ENCODE measurements at places on chromosomes 1 and 21.

GRCh38 chr1:67138813-67139499, 4.2 kb upstream of the C1orf141 start:
- no peak for DNase-seq

DNA sequence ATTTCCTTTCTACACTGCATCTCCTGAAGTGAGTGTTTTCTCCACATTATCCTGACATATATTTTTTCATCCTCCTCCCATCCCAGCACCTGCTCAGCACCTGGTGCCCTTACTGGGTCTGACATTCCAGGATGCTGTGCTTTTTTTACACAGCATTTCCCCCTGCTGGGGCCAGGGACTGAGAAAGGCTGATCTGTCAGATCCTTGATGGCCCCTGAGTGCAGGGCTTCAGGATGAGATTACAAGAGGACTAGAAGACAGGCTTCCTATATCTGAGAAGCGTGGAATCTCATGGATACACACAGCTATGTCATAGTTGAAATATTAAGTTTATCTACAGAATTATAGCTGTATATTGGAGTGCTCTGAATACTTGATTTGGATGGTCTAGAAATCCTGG, 24.4 kb downstream of the RCAN1 start:
- no peak for DNase-seq

DNA sequence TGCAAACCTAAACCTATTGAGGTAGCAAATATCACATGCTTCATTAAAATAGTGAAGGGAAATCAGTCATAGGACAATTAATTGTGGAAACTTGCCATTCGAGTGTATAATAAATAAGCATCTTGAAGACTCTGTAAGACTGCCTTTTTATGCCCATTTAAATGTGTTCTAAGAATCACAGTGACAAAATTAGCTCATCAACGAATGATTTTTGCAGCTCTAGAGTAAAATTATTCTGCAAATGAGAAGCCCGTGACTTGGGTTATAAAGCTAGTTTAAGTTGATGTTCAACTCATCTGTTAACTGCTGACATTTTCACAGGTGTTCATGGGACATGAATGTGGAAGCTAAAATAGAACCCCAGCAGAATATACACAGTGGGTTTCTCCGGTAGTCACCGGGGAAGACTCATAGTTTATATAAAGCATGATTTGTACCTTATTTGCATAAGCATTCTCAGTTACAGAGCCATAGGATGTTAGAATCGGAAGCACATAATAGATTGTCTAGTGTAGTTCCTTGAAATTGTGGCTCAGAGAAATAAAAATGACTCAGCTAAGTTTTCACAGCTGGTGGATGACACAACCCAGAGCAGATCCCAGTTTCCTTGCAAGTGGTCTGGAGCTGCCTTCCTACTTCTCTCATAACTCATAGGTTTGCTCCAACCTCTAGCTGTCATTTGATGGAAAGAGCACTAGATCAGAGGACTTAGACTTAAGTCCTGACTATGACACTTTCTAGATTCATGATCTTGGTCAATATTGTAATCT, 107.3 kb downstream of the UCHL5 start:
- no peak for DNase-seq

DNA sequence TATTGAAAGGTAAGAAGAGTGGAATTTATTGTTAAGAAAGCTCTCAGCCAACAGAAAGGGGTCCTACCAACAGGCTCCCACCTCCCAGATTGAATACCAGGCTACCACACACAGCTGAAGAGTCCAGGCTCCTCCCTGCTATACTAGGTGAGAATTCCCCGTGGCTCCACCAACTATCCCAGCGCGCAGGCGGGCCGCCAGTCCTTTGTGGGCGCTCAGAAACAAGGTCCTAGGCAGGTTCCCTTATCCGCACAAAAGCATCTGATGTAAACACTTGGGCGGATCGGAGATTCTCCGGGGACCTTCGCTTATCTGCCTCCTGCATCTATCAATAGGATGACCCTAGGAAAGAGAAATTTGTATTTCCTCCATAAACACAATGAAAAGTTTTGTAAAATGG, 423.9 kb upstream of the ADGRL4 start:
- DNase-seq, result no peak

- peak; percentile 33 for DNase-seq
Observed at GRCh38 chr1:208997726-208998312, 585.7 kb upstream of the CAMK1G start.

GRCh38 chr1:115476616-115477015, 138.6 kb upstream of the NGF start:
- DNase-seq, result no peak

DNA sequence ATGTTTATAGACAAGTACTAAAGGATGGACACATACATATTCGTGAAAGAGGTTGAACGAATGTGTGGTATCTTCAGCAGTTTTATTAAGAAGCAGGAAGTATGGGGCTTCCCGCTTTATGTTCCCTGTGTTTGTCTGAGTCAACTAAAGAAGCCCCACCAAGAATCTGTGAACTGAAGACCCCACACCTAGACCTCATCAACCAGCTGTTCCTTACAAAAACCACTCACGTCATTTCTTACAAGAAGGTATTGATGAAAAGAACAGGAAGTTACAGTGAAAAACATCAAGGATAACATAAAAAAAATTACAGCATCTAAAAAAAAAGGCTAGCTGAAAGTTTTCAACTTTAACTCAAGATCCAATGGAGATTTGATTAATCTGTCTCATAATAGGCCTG, 12.3 kb downstream of the REG4 start:
- no peak for DNase-seq

DNA sequence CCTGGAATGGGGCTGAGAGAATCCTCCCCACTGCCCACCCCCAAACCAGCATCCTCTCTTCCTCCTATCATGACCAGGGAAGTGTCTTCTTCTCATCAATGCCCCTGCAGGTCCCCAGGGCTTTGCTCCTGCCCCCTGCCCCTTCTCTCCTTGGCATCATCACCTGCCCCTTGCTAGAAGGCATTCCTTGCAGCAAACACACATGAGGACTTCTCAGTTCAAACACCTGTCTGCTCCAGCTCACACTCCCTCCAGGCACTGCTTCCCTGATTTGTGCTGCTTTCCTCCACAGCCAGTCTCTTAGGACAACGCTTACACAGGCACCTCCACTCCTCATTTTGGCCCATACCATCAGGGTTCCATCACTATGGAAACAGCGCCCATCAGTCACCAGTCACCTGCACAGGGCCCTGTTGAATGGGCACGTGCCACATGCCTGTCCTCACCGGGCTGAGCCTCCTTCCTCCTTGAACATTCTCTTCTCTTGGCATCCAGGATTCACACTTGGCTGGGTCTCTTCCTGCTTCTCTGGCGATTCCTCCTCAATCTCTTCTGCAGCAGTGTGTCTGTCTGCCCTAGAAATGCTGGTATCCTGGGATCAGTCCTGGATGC, 81.9 kb upstream of the EDN2 start:
- no peak for DNase-seq

GRCh38 chr1:167185062-167185461, 35.6 kb upstream of the POU2F1 start:
- DNase-seq, result no peak

DNA sequence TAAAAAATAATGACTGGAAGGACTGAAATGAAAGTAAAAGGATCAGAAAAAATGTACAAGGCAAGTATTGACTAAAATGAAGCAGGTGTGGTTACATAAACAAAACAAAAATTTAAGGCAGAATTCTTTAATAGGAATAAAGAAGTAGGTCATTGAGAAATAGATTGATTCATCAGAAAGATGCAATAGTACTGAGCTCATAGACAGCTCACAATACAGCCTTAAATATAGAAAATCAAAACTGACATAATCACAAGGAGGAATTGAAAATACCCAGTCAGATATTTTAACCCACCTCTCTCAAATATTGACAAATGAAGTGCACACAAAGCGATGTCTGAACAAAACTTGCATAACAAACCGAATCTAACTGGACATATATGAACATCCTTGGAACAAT, 366.8 kb upstream of the DPYD start:
- DNase-seq, result no peak

- DNase-seq, result no peak
Observed at GRCh38 chr1:51576923-51577322, 40.0 kb upstream of the OSBPL9 start.

GRCh38 chr1:1156140-1157032, 17.3 kb upstream of the TTLL10 start:
- DNase-seq, result no peak

DNA sequence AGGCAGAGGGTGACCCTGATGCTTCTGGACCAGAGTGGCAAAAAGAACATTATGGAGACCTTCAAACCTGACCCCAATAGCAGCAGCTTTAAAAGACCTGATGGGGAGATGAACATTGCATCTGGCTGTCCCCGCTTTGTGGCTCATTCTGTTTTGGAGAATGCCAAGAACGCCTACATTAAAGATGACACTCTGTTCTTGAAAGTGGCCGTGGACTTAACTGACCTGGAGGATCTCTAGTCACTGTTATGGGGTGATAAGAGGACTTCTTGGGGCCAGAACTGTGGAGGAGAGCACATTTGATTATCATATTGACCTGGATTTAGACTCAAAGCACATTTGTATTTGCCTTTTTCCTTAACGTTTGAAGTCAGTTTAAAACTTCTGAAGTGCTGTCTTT, 45.8 kb downstream of the TRAF5 start:
- DNase-seq, result no peak

GRCh38 chr1:83527987-83528386, 470.9 kb downstream of the TTLL7 start:
- no peak for DNase-seq

DNA sequence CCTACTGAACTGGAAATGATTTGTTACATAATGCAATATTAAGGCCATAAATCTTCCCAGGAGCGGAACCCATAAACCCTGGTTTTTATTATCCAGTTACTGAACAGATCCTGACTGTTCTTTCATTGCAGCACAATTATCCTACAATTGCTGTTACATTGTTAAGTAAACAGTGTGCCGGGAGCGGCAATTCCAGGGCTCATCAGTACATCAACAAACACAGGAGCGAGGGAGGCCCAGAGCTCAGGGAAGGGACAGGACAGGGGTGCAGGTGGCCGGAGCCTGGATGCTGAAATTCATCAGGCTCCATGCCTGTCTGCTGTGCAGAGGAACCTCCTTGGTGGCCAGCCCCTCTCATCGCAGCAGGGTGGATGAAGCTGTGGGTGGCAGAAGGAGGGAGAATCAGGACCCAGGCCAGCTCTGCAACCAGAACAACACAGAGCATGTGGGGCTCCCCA, 544.7 kb downstream of the NPHP4 start:
- DNase-seq, result no peak

DNA sequence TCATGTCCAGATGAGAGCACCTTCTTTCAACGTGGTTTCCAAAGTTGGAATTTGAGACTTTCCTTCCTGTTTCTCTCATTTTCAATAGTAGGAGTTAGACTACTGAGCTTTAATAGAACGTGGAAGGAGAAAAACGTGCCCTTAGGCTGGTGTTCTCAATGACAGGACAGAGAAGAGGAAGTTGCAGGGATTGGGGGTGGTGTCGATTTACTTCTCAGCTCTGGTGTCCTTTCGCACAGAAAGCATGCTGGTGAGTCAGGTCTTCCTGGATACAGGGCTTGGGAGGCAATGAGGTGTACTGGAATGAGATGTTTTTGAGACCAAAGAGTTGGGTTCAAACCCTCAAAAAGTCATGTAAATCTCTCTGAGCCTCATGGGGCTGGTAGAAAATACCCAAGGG, 67.1 kb downstream of the HIVEP3 start:
- DNase-seq, result peak; percentile 19

DNA sequence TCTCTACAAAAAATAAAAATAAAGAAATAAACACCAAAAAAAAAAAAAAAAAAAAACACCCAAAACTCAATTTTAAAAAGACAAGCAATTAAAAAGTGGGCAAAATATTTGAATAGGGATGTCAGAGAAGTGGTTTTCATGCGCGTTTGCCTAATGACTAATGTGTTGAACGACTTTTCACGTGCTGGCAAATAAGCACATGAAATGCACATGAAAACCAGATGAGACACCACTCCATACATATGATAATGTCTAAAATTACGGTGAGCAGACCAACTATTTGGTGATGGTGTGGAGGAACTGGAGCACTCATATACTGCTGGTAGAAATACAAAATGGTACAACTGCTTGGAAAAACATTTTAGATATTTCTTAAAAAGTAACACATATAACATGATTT, 39.4 kb upstream of the UHMK1 start:
- no peak for DNase-seq

DNA sequence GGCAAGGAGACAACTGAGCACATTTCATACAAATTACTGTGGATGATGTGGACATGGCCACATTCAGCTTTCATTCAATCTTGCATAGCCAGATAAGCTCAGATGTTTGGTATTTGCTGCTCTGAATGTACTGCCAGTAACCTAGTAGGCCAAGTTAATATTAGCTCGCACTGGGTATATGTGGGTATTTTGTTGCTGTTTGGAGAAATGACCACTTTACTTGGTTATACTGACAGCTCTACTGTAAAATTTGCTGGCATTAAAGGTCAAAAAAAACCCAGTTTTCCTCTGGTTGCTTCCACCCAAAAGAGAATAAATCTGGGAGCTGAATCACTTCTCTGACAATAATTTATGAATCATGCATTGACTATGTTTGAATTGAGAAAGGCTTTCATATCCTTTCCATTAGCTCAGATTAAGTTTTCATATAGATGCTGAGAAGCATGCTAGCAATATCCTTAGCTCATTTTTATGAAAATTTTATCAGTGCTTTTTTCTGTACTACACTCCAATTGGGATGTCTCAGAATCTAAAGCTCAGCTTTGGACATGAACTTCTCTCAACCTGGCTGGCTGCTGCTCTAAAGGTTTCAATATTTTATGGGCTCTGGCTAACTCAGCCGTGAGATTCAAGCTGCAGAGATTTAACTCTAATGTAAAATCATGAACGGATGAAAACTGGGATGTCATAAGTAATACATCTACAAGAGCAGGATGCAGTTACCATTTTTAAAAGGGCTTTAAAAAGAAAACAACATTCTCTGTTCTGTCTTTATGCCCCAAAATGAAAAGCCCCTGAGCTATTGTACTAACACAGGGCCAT, 330.0 kb downstream of the BARHL2 start:
- DNase-seq, result no peak

- DNase-seq, result no peak
Observed at GRCh38 chr1:168821434-168821833, 92.4 kb upstream of the DPT start.

- DNase-seq, result peak; percentile 3
Observed at GRCh38 chr1:237235091-237235490, 193.1 kb downstream of the RYR2 start.

DNA sequence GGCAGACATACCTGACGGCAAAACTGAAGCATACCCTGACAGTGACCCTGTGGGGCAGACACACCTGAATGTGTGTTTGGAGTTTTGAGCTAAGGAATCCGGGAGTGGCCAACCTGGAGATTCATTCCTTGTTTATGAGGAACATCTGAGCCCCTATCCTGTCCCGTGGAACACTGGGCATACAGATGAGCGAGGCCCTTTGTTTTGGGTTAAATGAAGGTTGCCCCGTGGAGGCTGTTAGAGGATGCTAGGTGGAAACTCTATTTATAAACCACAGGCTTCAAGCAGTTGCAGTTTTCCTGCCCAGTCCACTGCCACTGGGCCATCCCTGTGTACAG, 18.1 kb downstream of the GALNT2 start:
- DNase-seq, result no peak

DNA sequence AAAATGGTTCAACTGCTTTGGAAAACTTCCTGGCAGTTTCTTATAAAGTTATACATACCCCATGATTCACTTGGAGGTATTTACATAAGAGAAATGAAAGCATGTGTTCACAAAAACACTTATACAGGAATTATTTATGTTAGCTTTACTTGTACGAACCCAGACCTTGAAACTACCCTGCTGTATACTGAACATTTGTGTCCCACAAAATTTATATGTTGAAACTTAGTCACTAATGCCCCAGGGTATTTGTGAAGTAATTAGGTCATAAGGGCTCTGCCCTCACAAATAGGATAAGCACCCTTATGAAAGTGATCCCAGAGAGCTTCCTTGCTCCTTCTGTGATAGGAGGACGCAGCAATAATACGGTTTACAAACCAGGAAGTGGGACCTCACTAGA, 42.7 kb upstream of the B3GALT2 start:
- DNase-seq, result no peak
